ENCODE measurements at places on chromosomes 7 and 10.

- no peak for DNase-seq
Observed at GRCh38 chr7:80039251-80039884, 95.3 kb upstream of the GNAI1 start.

DNA sequence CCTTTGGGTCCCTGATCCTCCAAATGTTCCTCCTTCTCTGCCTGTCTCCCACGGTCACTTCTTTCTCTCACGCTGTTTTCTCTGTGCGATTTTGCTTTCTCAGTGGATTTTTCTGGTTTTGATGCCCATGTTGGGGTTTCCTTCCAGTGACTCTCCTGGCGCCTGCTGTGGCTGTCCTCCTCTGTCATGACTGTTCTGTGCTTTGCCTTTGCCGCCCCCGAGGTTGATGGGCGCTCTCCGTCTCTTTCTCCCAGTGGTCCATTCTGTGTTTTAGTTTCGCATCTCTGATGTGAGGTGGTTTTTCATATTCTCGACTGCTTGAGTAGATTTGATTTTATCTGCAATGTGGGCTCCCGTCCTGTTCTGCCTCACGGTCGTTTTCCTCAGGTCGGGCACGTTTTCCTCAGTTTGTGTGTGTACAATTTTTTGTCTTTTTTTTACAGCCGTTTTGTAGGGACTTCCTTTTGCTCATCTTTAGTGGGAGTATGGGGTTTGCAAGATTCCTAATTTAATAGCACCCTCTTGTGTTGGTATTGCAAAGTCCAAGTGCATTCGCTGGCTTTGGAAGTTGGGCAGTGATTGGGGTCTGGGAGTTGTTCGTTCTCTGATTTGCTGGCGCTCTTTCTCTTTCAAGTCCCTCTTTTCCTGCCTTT lies 100.0 kb downstream of the INPP5A start:
- no peak for DNase-seq

- no peak for DNase-seq
Observed at GRCh38 chr7:124652237-124652636, 113.4 kb downstream of the GPR37 start.

DNA sequence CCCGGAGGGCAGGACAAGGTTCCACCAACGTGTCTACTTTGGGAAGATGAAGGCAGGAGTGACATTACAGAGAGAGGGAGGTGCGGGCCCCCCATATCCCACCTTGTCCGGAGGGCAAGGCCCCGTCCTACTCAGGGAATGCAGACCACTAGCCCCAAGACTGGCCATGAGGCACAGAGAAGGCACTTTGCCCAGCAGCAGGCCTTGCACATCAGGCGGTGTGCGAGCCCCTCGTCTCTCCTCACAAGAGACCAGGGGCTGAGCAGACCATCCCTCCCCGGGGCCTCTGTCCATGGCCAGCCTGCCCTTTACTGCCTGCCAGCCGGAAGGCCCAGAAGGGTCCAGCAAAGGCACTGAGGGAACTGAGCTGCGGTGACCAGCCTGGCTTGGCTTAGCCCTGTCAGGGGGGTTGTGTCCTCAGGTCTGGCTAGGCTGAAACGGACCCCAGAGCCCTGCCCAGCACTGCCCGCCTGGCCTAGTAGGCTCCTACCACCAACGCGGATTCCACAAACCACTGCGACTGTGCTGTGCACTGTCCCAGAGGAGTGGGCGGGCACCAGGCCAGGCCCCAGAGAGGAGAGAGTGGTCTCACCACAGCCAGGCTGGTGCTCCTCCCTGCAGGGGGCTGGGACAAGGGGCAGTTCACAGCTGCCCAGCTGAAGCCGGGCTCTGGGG lies 16.7 kb downstream of the CAMK2B start:
- no peak for DNase-seq

- DNase-seq: no peak
Observed at GRCh38 chr10:48215486-48216203, 58.9 kb downstream of the FRMPD2 start.
